ENCODE measurements at places on chromosomes 7 and 10.

DNA sequence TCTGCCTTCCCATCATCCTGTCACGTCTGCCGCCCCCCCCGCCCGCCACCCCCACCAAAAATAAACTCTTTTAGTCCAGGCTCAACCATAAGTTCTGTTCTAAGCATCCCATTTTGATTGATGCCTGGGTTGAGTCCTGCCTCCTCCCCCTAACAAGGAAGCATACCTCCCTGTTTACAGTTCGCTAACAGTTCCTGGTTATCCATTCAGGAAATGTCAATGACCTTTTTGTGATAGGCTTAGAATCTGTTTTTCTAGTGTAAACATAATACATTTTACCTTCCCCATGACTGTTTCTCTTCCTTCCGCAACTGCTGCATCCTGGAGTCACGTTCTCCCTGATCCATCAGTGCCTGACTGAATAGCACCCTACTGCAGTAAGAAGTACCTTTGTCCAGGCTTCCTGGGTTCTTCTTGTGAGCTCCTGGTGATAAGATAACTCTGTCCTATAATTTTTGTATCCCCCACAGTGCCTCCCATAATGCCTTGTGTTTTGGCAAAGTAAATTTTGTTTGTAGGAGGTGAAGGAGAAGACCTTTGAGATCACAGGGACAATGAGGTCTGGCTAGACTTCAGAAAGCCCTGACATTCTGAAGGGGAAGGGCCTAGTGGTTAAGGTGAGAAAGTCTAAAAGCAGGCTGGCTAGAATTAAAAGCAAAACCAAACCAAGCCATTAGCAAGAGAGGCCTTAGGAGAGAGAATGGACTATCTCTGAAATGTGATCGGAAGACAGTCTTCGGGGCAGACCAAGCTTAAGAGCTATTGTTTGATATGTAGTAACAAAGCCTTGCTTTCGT lies 7.3 kb downstream of the AGFG2 start:
- DNase-seq: peak; percentile 54

DNA sequence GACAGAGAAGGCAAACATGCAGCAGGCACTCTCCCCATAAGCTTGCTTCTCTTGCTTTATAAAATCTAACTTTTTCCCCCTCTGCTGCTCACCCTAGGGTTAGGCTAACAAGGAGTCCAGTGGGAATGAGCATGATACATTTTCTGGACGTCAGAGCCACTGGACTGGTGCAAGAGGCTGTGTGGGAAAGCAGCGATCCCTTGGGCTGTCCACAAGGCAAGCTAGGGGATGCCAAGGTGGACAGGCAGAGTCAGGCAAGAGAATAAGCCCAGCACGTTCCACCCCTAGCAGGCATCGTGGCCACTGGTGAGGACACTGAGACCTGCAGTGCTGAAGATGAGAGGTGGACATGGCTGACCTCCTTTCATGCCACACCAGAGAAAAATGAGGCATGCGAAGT lies 290.9 kb upstream of the ZMIZ1 start:
- DNase-seq: no peak

- DNase-seq: no peak
Measured at GRCh38 chr7:47181746-47182361, 400.1 kb downstream of the TNS3 start.

DNA sequence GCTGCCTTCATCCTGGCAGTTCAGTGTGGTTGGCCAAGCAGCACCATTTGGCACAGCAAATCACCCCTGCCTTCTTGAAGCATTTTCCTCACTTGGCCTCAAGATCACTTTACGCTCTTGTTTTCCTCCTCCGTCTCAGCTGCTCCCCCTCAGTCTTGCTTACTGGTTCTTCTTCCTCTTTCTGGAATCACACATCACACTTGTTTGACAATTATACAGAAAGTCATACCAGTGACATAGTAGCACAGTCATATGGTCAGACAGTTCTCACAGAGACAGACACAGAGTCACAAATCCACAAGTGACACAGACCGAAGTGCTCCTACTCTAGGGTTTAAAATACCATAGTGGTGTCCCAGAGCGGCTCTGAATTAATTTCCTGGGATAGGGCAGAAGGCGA lies 43.8 kb upstream of the ARL4A start:
- no peak for DNase-seq

GRCh38 chr10:67433276-67433675 lies 262.7 kb downstream of the CTNNA3 start:
- DNase-seq: no peak

- DNase-seq: peak; percentile 25
Measured at GRCh38 chr10:3772361-3773171, 12.4 kb downstream of the KLF6 start.

DNA sequence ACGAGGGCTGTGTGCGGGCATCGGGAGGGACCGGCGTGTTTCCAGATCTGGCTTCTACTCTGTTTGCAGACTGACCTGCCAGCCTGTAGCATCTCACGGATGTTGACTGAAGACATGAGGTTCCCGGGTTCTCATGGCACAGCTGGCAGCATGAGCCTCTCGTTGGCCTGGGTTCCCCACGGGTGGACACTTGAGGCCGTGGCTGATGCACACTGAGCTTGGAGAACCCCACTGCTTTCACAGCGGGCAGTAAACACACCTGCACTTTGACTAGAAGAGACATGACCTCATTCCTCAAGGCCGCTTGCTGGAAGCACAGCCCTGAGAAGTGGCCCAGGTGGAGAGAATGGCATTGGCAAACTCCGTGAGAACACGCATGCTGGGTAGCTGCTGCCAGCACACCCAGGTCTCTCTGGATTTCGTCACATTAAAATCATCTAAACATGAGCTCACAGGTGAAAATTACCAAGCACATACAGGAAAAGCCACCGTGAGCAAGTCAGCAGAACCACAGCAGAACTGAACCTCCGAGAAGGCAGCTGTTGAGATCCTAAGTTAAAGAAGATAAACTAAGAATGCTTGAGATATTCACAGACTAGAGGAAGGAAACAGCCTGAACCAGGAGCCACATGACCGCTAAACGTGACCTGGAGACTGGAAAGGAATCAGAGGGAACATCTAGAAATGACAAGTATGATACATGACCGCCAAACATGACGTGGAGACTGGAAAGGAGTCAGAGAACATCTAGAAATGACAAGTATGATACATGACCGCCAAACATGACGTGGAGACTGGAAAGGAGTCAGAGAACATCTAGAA lies 32.5 kb downstream of the BNIP3 start:
- DNase-seq: no peak

GRCh38 chr10:3159152-3159551 lies 13.4 kb downstream of the PITRM1 start:
- no peak for DNase-seq

- DNase-seq: no peak
Measured at GRCh38 chr7:156379324-156380070, 261.1 kb upstream of the RNF32 start.

- DNase-seq: no peak
Measured at GRCh38 chr10:74177140-74177677, 26.2 kb downstream of the ADK start.

DNA sequence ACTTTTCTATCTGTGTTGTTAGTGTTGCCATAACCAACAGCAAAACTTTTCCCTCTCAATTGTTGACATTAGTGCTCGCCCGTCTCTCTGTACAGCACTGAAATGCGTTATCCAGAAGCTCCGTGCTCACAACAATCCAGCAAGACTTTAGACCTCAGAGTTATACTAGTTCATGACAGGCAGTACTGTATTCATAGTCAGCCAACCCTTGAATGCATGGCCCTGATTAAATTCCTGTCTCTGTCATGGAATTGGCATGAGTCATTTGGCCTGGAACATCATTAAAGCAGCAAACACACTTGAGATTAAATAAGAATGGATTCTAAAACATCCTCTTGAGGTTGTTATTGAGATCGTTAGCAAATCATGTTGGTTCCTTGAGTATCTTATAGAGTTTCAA lies 405.5 kb upstream of the C7orf33 start:
- no peak for DNase-seq

- no peak for DNase-seq
Measured at GRCh38 chr10:132373241-132373955, 23.6 kb upstream of the PWWP2B start.
